ENCODE measurements at places on chromosomes 13 and 19.

GRCh38 chr19:20237773-20238623, 71.0 kb downstream of the ZNF486 start:
- peak; percentile 85 for DNase-seq

DNA sequence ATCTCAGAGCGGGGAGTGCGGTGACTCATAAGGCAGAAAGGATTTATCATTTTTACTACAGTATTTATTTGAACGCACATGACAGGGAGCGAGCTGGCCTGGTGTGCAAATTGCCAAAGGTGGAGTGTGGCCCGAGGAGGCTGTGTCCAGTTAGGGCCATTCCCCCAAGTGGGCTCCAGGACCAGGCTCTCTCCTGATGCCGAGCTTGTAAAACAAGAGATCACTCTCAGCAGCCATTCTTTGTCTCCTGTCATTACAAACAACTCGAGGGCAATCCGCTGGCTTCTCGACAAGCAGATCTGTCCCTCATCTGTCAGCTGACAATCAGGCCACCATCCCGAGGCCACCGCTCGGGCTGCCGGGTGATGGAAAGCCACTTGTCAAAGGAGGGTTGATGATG, 418.9 kb downstream of the ZNF536 start:
- DNase-seq = no peak

GRCh38 chr19:51810223-51810622, 15.3 kb downstream of the FPR3 start:
- no peak for DNase-seq

- DNase-seq = no peak
These were observed 502.1 kb upstream of the SLC10A2 start for GRCh38 chr13:103568314-103568713.

GRCh38 chr19:13116282-13117175, at the start of gene TRMT1:
TRMT1 (minus strand) TSS chr19:13116740; CDS start chr19:13116399, 341 bp downstream.
- peak; percentile 87 for DNase-seq

Data from stimulated activated CD8-positive, alpha-beta memory T cell treated with anti-CD3 and anti-CD28 coated beads, Interleukin-7, amount 100 ng/mL, for 24 hours (primary cell).